Stimulated activated CD4-positive, alpha-beta T cell treated with anti-CD3 and anti-CD28 coated beads, Interleukin-2, amount 100 ng/mL, for 24 hours (primary cell): ENCODE measurements at places on chromosomes 13 and 19.

- no peak for DNase-seq
Observed at GRCh38 chr19:6343462-6343861, 10.1 kb upstream of the ACER1 start.

DNA sequence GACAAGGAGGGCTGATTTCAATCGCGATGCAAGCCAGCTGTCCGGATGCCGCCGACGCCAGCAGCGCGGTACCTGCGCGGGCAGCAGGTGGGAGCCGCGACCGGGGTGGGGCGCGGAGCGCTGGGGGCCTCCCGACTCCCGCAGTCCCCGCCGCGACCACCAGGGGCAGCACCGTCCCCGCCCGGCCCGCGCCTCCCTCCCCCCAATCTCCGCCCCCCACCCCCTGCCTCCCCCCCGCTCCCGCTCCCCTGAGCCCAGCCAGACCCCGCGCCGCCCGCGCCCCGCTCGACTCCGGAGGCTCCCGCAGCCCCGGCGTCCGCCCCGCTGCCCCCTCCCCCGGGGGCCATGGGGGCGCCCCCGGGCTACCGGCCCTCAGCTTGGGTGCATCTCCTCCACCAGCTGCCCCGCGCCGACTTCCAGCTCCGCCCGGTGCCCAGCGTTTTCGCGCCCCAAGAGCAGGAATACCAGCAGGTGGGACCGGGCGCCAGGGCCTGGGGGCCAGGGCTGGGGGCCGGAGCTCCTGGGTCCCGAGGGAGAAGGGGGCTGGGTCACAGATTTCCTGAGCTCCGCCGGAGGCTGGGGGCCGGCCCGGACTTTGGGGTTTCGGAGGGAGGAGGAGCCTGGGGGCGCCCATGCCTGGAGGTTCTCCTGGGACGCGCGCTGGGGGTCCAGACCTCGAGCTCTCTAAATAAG, at the start of gene TTYH1:
TSS of gene TTYH1 (plus strand) at position 257 of the 693 bp plus-strand sequence. CDS start at position 346, 89 bp downstream.
- peak; percentile 61 for DNase-seq

DNA sequence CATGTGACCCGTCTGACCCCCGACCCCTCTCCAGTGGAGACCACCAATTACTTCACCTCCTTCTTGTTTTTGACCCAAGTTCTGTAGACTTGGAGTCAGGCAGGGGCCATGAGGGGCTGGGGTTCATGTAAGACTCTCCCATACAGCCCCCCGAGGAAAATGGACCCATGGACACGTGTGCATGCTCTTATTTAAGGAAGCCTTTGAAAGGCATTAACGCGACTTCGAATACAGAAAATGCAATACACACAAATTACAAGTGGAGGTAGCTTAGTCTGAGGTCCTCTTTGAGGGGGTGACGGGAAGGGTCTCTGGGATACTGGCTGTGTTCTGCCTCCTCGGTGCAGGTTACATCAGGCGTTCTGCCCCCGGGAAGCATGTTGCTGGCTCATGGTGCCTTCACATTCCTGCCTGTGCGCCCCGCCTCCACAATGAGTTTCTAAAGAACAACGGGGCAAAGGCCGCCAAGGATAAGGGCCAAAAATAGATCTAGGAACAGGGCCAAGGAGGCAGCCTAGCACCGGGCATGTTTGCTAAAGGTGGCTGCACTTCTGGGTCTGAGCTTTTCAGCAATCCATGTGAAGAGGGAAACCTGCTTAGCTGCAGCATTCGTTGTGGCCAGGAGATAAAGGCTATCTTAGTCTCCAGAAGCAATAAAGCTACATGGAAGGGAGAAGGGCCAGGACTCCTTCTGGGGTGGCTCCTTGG, 54.5 kb downstream of the RAB20 start:
- no peak for DNase-seq

DNA sequence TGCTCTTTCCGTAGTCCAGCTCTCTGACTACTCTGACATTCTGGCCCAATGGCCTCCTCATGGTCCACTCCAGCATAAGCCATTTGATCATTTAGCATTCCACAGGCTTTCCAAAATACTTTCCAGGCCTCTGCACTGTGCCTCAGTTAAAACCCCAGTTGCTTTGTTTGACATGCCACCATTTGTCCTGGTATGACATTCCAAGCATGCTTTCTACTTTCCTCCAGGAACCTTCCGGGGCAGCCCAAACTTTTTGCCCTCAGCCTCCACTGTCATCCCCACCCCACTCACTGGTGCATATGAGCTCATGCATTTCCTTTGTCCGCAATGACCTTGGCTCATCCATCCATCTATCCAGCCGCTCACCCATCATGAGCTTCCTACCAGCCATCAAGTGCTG, 41.8 kb upstream of the WASF3 start:
- no peak for DNase-seq

- DNase-seq, result no peak
Observed at GRCh38 chr13:94495806-94496205, 16.3 kb upstream of the DCT start.

DNA sequence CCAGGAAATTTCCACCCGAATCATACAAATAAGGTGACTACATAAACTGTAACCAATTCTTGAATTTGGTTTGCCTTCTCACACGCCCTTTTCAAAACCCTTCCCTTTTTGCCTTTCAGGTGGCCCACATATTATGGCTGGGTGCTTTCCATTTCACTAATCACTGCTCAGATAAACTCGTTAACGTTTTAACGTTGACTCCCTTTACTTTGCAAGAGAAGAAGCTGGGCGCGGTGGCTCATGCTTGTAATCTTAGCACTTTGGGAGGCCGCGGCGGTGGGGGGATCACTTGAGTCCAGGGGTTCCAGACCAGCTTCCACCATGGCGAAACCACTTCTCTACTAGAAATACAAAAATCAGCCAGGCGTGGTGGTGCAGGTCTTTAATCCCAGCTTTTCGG, 19.8 kb upstream of the ZNF91 start:
- no peak for DNase-seq
